Activated CD4-positive, alpha-beta memory T cell treated with anti-CD3 and anti-CD28 coated beads for 36 hours (primary cell): ENCODE measurements at places on chromosomes 4 and X. TPM values are rescaled to one million over a fixed set of nuclear protein-coding genes. Genes with fewer than 3 reads are reported as not detected.

The ZIC3 gene
- total RNA-seq: not detected

The MCTS1 gene
- total RNA-seq: 67.5 TPM

DNA sequence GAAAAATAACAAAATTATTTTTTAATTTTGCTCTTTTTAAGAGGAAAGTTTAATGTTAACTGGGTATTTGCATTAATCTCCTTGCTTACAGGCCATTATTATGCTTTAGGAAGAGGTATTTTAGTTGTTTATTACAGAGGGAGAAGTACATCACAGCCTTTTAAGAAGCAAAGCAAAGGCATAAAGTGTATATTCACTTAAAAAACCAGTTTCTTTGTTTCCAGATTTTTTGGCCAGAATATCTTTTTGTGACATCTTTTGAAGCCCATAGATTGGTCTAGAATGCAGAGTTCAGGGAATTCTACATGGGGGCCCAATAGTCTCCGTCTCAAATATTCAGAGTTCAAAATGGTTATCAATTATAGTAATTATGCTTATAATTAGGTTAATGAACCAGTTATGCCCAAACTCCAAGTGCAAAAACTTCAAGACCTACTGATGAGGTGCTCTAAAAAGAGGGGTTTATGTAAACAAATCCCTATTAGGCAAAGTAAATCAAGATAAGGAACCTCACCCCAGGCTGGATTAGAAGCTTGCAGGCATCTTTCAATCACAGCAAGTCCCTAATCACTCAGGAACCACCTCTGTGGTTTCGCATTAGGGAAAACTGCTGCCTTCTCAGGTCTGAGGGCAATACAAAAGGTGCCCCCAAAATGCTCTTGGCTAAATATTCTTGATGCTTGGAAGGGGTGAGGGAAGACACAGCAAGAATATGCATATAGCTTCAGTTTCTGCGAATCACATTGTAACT is 1.4 kb downstream of the CXXC4 start:
- no peak for DNase-seq

DNA sequence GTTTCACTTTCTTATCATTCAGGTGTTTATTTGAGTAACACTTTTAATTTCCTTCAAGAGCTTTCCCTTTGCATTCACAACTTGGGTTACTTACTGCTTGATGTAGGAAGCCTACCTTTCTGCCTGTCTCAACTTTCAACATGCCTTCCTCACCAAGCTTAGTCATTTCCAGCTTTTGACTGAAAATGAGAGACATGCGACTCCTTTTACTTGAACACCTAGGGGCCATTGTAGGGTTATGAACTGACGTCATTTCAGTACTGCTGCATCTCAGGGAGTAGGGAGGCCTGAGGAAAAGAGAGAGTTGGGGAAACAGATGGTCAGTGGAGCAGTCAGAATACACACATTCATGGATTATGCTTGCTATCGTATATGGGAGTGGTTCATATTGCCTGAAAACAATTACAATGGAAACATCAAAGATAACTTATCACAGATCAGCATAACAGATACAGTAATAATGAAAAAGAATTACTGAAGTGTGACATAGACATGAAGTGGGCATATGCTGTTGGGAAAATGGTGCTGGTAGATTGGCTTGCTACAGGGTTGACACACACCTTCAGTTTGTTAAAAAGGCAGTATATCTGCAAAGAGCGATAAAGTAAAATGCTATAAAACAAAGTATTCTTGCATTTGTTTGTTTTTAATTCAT is 25.7 kb downstream of the USP53 start:
- DNase-seq: peak; percentile 54

GRCh38 chr4:20022471-20022870 is 229.2 kb upstream of the SLIT2 start:
- DNase-seq: no peak

The PYURF gene
- total RNA-seq: 51.7 TPM

DNA sequence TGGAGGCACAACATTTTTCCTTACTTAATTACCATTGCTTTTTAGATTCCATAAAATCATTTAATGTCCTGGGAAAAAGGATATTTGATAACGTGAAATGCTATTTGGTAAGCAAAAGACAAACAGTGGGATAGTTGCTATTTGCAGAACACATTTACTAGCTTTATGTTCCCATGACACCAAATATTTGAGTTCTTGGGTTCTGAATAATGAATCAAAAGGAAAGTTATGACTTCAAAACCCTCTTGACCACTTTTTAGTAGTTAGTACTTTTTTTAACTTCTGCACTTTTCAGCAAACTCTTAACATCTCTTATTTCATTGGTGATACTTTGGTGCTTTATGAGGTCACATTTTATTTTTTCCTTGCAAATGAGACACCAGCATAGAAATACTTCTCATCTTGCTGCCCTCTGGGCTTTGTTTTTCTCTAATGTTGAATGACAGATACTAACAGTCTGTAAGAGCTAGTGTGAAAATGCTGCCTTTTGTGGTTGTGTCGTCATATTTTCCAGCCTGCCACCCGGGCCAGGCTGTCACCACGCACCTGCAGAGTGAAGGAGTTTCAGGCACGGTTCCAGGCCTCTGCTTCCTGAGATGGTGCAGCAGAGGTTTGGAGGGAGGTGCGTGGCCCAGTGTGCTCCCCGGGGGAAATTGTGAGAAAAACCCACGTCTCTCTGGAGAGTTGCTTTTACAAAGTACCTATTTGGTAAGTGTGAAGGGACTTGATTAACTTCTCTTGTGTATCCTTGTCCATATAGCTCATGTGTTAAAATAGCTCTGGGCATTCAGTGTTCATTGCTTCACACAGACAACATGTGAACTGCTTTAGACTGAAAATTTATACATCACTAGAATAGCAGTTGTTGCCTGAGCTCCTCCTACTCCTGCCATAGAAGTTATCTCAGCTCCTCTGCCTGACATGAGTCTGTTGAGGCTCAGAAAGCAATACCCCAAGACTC is 34.7 kb downstream of the MSL3 start:
- DNase-seq: peak; percentile 81

The KIT gene
- 0.10 TPM for total RNA-seq

The BTC gene
- total RNA-seq: not detected

The SPANXA1 gene
- not detected for total RNA-seq

The FAM184B gene
- total RNA-seq: not detected

The SPANXN4 gene
- total RNA-seq: not detected

DNA sequence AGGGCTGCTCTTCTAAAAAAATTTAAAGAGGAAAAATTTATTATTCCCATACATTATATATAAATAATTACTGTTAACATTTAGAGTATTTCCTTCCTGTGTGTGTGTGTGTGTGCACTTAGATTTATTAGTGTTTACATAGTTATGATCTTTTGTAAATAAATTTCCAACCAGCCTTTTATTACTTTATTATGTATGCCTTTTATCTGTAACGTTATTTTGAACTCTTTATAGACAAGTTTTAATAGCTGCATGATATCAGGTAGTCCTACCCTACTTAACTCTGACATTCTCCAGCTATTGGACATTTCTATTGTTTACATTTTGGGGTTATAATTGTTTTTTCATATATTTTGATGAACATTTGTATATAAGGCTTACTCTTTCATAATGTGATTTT is 8.8 kb downstream of the THAP9 start:
- no peak for DNase-seq

- DNase-seq: no peak
Measured at GRCh38 chrX:19285857-19286256, 57.9 kb upstream of the PDHA1 start.

DNA sequence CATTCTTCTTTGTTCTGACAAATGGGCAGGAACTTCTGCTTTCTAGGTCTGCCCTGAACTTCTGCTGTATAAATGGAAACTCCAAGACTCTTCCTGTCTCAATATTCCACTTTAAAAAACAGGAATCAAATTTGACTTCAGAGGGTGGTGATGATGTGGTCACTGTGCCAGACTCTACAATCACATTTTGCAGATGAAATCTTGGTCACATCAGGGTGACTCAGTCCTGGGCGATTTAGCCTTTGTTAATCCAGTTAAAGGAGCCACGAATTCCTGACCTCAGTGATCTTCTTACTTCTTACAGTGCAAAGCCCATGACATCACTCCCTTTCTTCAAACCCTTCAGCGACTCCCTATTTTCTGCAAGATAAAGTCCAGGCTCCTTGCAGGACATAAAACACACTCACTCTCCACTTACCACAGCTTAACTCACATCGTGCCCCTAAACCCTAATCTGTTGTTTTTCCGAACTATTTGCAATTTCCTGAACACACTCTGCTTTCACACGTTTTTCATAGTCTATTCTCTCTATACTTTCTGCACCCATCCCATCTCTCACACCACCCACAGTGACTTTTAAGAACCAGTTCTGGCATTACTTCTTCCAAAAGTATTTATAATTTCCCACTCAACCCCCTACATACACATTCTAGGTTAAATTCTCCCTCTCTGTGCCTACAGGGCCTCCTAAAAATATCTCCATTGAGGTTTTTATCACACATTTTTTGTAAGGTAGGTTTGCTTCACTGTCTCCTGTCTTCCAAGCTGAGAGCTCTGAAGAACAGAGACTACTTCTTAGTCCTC is 11.1 kb downstream of the GASK1B start:
- no peak for DNase-seq

The IBSP gene
- not detected for total RNA-seq

The GAGE12H gene
- not detected for total RNA-seq

DNA sequence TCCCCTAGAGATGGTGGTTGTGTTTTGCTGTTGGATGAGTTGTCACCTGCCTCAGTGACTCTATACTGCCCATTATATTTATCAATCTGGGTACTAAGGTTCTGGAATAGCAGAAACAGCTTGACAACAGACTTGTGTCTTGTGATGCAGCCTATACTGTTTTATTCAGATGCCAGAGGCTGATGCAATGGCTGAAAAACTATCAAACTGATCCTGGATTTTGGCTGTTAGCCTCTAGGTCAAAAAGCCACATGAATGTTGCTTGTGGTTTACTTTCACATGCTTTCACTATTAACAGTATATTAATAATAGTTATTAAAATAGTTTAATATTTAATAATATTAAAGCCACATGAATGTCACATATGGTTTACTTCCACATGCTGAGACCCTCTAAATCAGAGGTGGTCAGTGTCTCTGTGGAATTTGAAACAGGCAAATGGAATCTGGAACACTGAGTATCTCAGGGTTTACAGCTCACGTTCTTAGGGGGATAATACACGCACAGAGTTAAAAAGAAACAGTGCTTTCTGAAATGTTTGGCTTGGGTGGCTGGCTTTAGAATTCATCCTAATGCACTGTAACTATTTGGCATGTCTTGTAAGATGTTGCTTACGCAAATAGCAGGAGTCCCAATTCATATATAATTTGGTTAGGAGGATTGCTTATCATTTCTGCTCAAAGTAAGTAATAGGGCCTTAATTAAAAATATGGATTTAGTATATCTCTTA is 82.5 kb upstream of the LCORL start:
- DNase-seq: no peak

GRCh38 chr4:153114771-153115321 is 89.4 kb upstream of the TRIM2 start:
- peak; percentile 78 for DNase-seq

DNA sequence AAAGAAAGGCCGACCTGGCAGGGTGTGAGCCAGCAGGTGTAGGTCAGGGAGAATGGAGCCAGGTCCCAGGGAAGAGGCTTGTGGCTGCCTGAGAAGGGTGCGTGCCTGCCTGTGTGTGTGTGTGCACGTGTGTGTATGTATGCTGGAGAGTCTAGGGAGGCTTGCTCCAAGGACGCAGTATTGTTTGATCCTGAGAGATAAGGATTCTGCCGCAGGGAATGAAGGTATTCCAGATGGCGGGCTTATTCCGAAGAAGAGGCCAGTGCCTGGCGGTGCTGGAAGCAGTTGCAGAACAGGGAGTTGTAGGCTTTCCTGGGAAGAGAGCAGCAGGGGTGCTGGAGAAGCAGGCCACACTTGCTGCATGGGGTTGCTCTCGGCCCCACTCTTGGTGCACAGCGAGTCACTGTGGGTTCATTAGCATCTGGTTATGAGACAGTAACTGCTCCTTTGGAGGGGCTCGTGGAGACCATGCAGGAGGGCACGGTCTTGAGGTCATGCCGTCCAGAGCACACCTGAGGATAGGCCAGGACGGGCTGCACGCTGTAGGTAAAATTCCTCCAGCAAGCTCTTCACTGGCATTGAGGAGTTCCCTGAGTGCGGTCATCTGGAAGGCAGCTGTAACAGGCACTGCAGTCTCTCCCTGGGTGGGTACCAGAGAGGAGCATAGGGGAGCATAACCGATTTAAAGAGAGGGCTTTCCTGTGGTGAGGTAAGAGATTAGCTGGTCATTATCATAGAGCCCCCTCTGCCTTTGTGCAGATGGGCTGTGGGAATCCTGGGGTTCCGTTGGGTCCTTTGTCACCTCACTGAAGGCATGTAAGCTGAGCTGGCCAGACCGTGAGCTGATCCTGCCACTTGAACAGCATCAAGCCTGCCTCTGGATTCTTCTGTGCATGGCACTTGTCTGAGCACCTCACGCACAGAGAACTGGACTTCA is 29.9 kb upstream of the MSANTD1 start:
- DNase-seq: no peak

The HTR2C gene
- total RNA-seq: not detected

- DNase-seq: no peak
Measured at GRCh38 chr4:7128644-7129043, 60.8 kb upstream of the GRPEL1 start.

The LRP2BP gene
- total RNA-seq: 0.36 TPM

The NAP1L2 gene
- 3.1 TPM for total RNA-seq

The PIR gene
- 2.4 TPM for total RNA-seq

DNA sequence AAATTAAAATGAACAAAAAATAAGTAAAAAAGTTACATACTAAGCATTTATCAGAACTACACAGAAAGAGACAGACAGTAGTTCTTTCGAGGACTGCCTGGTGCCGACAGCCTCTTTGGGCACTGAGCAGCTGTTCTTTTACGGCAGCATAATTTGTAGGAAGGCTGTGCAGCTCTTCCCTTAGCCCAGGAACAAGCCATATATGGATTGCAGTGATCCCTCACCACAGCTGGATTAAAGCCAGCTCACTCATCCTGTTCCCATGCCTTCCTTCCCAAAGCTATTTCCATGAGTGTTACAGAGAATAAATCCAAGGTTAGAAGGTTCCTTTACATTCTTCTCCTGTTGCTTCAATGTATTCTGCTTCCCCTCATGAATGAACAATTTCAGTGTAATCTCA is 71.7 kb downstream of the DDX60L start:
- DNase-seq: no peak

GRCh38 chrX:10769696-10770619 is 149.6 kb upstream of the MID1 start:
- DNase-seq: no peak

DNA sequence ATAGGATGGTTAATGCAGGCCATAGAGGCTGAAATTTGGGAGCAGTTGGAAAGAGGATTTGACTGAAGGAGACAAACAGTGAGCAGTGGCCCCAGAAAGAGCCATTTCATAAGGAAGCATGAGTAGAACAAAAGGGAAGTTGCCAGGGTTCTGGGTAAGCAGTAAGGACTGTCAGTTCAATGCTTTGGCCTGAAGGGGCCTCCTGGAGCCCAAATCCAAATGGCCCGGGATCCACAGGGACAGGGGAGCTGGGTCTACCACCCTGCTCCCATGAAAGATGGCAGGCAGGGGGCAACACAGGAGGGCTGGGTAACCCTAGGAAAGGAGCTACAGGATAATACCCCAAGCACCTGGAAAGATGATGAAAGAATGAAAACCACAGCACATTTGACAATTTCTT is 4.1 kb upstream of the INTS6L start:
- DNase-seq: no peak

- DNase-seq: peak; percentile 62
Measured at GRCh38 chr4:76738086-76738931, 159.6 kb downstream of the SOWAHB start.

GRCh38 chrX:136128743-136129142 is 18.6 kb upstream of the FHL1 start:
- no peak for DNase-seq
